ENCODE measurements at places on chromosomes 4 and X.

DNA sequence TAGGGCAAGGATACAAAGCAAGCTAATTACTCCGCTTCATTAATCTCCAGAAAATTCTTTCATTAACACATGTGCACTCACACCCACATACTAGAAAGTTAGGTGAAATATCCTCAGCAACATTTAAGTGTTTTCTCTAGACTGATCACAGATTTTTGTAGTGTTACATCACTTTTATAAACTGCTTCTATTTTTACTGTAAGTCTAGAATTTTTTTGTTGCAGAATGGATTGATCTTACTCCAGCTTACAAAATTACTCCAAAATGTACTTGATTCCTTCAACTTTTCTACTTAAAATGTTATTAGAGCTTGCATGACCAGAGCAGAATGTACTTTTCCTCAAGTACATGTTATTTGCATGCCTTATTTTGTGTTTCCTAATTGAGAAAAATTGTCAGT lies 2325.2 kb downstream of the PCDH7 start:
- no peak for DNase-seq

- no peak for DNase-seq
Measured at GRCh38 chrX:3651277-3651676, 62.2 kb downstream of the PRKX start.

- no peak for DNase-seq
Measured at GRCh38 chr4:105807496-105807895, 87.8 kb upstream of the NPNT start.

GRCh38 chr4:182875453-182876405 lies 41.5 kb downstream of the DCTD start:
- no peak for DNase-seq

- DNase-seq, result no peak
Measured at GRCh38 chrX:131626681-131627296, 82.9 kb downstream of the OR13H1 start.

DNA sequence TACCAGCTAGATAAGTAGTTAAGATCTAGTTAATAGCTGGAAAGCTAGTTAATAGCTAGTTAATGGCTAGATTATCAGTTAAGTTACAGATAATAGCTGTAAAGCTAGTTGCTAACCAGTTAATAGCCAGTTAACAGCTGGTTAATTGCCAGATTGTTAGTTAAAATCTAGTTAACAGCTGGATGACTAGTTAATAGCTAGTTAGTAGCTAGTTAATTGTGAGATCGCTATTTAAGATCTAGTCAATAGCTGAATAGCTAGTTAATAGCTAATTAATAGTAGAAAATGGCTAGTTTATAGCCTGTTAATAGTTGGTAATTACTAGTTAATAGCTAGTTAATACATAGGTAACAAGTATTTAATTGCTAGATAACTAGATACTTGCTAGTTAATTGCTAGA lies 630.5 kb upstream of the CT83 start:
- no peak for DNase-seq

DNA sequence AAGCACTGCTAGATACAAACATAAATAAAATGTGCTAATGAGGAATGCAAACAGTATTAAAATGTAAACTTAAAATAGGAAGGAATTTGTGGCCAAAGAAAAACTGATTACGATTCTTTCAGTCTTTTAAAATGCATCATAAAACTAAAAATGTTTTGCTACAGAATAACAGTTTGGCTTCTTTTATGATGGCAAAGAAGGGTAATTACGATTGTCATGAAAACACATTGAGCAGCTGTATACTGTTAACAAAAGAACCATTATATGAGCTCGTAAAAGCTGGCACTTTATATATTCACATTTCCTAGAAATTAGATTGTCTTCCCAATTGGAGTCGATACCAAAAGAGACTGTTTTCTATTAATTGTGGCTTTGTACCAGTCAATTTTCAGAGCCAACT lies 290.4 kb downstream of the NR3C2 start:
- DNase-seq, result no peak

GRCh38 chr4:13876131-13876530 lies 248.6 kb upstream of the BOD1L1 start:
- DNase-seq, result no peak

DNA sequence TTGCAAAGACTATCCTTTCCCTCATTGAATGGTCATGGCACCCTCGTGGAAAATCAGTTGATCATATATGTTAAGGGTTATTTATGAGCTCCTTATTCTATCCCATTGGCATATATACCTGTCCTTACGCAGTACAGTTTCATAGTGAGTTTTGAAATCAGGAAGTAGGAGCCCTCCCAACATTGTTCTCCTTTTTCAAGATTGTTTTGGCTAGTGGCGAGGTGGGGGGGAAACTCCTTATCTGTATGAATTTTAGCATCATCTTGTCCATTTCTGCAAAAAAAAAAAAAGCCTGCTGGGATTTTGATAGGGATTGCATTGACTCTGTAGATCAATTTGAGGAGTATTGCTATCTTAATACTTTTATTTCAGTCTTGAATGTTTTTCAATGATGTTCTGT lies 2.5 kb upstream of the USP9X start:
- no peak for DNase-seq

DNA sequence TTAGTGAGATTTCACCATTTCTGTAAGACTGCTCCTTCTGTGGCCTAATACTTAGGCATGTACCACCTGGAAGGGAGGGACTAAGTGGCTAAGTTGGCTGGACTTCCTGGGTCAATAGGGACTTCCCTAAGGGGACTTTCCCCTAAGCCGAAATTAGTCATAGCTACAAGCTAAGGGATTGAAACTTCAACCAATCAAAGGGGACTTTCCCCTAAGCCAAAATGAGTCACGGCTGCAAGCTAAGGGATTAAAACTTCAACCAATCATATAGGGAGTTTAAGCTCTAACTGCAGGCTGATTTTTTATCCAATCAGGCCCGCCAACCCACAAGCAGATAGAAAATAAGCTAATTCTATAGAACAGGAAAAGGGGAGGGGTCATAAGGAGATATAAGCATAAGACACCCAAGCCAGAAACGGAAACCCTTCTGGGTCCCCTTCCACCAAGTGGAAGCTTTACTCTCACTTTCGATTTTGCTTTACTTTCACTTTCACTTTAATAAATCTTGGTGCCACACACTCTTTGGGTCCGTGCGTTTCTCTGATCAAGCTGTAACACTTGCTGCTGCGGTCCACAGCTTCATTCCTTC lies 382.8 kb downstream of the KLHL4 start:
- DNase-seq, result no peak

GRCh38 chrX:10841579-10841978 lies 221.2 kb upstream of the MID1 start:
- no peak for DNase-seq

GRCh38 chr4:183098019-183098722 lies 886 bp upstream of the WWC2 start:
- DNase-seq, result no peak

DNA sequence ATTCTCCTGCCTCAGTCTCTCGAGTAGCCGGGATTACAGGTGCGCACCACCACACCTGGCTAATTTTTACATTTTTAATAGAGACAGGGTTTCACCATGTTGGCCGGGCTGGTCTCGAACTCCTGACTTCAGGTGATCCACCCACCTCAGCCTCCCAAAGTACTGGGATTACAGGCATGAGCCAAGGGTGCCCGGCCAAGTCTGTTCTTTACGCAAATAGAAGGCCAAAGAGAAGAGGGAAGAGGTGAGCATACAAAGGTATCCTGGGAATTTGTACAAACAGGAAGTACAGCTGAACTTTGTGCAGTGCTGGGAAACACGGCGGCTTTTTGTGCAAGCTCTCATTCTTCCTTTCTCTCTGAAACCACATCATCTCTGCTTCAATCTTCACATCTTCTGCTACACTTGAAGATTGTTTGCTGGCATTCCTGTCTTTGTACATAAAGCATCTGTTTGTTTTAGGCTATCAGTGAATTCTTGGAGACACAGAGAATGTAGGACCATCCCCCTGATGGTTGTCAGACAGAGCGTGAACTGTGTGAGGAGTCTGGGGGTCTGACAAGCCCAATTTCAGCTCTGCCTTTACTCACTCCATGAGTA lies 71.9 kb upstream of the PRSS48 start:
- DNase-seq, result no peak

GRCh38 chr4:76729980-76730379 lies 168.0 kb downstream of the SOWAHB start:
- DNase-seq, result no peak

DNA sequence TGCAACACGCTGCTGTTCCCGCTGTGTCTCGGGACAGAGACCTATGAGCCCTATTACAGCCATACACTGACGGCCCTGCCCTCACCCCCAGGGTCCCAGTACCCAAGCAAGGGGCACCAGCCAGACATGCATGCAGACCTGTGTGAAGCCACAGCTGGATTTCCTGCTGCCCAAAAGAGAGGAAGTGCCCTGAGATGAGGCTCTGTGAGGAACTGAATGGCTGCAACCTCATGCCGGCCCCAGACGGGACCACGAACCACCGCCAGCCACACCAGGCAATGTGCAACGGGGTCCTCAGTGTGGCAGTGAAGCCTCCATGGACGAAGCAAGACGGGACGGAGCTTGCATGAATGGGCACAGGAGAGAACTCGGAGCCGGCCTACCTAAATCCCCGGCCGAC lies 21.1 kb downstream of the CTBP1 start:
- no peak for DNase-seq

DNA sequence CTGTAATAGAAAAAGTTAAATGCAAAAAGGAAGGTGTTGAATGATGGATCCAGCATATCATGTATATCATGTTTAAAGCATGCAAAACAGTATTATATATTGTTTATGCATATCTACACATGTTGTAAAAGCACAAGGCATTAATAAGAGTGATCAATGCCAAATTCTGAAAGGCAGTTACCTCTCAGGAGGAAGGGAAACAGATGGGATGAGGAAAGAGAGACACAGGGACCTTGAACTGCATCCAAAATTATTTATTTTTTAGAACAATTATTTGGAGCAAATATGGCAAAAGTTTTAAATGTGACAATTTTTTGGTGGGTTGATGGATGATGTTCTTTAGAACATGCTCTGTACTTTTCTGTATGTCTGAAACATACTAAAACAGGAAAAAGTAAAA lies 193.4 kb downstream of the CLCN4 start:
- DNase-seq, result no peak

GRCh38 chr4:129109965-129110824 lies 14.2 kb downstream of the C4orf33 start:
- DNase-seq, result no peak

DNA sequence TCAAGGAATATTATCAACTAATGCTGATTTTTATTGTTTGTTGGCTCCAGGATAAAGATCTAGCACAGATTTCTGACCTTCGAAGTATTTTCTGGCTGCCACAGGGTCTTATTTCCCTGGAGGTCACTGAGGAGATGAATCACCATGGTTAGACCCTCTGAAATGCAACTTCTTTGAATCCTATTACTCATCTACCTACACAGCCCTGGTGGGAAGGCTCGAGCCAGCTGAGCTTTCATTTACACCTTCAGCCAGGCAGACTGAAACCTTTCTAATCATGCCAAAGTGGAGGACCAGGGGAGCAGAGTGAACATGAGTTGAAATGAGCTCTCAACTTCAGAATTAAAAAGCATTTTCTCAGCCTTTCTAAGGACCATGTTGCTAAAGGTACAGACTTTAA lies 130.5 kb downstream of the SMIM20 start:
- no peak for DNase-seq

DNA sequence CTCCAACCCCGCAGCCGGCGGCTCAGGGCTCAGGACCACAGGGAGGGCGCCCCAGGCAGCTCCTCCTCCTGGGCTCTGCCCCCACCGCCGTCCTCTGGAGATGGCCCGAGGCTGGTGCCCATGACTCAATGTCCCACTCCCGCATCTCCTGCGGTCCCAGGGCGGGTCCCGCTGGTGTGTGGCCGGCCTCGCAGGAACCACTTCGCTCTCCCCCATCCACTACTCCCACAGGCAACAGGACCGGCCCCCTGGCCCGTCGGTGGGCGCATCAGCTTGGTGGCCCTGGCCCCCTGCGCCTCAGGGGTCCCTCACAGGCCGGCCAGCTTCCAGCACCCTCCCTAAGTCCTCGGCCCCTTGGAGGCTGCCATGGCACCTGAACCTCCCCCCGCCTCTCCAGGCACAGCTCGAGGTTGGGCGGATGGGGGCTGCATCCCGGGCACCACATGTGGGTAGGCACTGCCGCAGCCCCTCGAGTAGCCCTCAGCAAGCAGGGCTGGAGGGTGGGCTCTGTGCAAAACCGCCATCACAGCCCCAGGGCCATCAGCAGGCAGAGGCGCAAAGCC lies 22.8 kb upstream of the SPON2 start:
- no peak for DNase-seq

DNA sequence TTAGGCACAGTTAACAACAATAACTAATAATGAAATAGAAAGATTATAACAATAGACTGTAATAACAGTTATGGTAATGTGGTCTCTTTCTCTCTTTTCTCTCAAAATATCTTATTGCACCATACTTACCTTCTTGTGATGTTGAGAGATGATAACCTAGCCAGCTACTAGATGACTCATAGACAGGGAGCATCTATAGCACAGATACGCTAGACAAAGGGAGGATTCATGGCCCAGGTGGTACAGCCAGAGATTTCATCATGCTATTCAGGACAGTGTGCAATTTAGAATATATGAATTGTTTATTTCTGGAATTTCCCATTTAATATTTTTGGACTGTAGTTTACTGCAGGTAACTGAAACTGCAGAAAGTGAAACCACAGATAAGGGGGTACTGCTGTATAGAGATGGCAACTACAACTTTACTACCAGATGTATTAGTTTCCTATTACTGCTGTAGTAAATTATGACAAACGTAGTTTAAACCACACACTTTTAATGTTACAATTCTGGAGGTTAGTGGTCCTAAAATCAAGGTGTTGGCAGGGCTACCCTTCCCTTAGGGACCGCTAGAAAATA lies 41.8 kb upstream of the MAGED1 start:
- no peak for DNase-seq

DNA sequence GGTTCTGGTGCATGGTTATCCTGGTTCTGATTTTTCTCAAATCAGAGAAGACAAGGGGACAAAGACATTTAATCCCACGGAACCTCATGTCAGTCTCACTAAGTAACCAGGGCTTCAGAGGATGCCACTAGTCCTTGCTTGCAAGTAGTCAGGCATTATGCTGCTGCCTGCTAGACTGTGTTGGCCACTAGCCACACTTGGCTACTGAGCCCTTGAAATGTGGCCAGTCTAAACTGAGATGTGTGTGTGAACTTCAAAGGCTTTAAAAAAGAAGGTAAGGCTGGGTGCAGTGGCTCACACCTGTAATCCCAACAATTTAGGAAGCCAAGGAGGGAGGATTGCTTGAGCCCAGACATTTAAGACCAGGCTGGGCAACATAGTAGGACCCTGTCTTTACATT lies 48.6 kb upstream of the IGFBP7 start:
- no peak for DNase-seq

- DNase-seq, result no peak
Measured at GRCh38 chr4:184807797-184808712, 17.7 kb downstream of the ACSL1 start.

DNA sequence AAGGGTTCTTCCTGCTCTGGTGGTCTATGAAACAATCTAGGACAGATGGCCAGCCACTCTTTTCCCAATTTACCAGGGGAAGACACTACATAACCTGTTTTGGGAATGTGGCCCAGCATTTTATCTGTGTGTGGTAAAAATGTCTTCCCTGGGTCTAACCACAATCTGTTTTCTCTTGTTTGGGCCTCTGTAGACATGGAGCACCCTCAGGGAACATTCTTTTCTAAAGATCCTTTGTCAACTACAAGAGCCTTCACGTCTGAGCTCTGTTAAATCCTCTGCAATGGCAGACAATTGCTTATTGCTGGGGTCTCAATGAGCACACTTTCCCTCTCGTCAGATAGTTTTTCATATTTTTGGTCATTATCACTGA lies 35.5 kb downstream of the PLAC1 start:
- DNase-seq, result no peak

Data from stimulated activated CD8-positive, alpha-beta memory T cell treated with anti-CD3 and anti-CD28 coated beads, Interleukin-4, amount 100 ng/mL, for 1 hour (primary cell).